ENCODE measurements at places on chromosomes 12 and 14.

GRCh38 chr12:88300931-88301330 lies 158.8 kb downstream of the TMTC3 start:
- no peak for DNase-seq

DNA sequence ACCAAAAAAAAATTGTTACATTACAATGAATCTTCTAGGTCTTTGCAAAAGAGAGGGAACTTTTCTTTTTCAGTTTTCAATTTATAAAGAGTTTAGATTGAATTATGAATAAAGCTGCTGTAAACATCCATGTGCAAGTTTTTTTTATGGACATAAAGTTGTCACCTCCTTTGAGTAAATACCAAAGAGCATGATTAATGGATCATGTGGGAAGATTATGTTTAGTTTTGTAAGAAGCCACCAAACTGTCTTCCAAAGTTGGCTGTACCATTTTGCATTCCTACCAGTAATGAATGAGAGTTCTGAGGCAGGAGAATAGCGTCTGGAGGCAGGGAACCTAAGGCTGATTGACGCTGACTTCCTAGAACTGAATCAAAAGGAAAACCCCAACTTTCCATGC lies 30.2 kb downstream of the LEMD3 start:
- DNase-seq, result no peak

GRCh38 chr12:101697197-101697929 lies at the start of gene CHPT1:
Gene CHPT1 (plus strand): TSS chr12:101697640. CDS start chr12:101697862, 222 bp downstream.
- peak; percentile 39 for DNase-seq

GRCh38 chr14:72701237-72701565 lies 192.7 kb downstream of the DPF3 start:
- DNase-seq, result no peak

- DNase-seq, result no peak
Observed at GRCh38 chr14:69068744-69069421, 84.0 kb downstream of the DCAF5 start.

DNA sequence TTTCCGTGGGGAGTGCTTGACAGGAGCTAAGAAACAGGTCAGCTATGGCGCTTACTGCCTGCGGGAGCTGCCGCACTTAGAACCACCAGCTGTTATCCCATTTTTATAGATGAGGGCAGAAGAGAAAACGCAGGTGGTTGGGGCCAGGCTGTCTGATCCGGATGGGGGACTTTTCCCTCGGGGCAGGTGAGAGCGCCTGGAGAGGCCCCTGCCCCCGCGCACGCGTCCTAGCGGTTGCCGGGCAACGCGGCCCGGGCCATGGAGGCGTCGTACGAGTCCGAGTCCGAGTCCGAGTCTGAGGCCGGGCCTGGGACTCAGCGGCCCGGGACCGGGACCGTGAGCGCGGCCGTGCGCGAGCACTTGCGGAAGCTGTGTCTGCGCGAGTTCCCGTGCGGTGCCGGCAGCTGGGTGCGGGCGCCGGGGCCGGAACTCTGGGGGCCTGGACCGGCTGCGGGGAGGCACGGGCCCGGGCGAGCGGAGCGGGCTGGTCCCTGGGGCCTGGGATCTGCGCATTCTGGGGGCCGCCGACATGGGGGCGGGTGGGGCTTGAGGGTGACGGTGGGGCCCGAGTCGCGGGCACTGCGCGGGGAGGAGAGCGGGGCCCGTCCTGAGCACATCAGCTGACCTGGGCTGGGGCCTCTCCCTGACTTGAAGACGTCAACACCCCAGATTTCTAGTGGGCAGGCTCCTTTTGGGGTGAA lies at the start of gene LRRC43:
Gene LRRC43, plus strand, starts transcription at position 237 of the 701 bp plus-strand sequence. Its CDS starts 22 bp downstream, at position 259.
- peak; percentile 14 for DNase-seq

GRCh38 chr14:39382463-39382862 lies 49.8 kb downstream of the FBXO33 start:
- no peak for DNase-seq

GRCh38 chr12:11786638-11787365 lies 137.3 kb downstream of the ETV6 start:
- DNase-seq, result no peak

DNA sequence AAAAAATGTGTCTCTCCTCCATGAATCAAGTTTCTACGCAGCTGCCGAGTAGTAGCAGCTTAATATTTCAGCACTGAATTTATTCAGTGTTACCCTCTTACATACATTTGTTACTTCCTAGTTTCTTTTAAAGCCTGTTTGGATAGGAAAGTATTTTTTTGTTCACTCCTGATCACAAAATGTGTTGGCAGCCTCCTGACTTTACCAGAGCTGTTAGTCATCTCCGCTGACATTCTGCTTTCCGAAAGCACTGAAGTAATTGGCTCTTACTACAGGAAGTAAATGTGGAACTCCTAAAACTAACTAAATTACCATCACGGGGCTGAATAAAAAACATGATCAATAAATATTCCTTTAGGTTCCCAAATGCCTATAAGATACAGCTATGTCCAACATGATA lies 225.5 kb downstream of the EPS8 start:
- DNase-seq, result no peak

GRCh38 chr12:123250471-123251383 lies 17.5 kb downstream of the MTRFR start:
- no peak for DNase-seq

DNA sequence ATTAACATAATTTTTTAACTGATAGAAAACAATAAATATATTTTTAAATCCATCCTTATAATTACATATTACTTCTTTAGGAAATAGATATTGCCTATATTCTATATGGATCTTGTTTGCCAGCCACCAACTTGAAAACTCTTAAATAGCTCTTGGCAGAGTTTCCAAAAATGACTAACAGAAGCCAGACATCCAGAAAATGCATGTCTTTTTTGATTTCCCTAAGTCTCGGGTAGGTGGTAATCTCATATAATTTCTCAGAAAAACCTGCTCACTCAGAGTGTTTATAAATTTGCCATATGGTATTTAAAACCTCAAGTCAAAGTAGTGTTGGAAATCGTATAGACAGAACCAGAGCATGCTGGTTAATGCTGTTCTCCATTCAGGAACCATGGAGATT lies 360.4 kb upstream of the FOXG1 start:
- no peak for DNase-seq

DNA sequence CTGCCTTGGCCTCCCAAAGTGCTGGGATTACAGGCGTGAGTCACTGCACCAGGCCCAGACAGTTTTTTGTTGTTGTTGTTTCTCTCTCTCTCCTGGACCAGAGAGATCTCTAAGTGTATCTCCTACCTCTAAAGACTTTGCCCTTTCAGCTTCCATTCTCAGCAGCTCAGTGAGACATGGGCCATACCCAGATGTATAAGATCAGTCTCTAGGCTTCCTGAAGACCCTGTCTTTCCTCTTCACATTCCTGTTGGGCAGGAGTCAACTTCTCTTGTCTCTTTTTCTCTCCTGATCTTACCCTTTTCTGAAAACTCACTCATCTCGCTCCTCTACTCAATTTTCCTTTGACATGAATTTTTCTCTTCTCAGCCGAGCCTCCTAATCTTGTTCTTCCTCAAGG lies 42.0 kb downstream of the KCNK13 start:
- no peak for DNase-seq

DNA sequence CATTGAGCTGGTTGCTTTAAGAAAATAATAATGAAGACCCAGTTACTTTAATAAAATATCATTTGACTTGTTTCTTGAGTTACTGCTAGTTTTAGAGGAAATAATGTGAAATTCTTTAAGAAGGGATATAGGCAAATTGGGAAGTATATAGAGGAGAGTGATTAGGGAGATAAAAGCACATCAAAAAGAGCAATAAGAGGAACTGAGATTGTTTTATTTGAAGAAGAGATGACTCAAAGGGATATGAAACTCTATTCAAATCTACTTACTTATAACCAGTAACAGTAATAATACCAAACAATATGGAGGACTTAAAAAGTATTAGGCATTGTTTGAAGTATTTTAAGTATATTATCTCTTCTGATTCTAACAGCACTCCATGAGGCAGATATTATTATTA lies 37.1 kb downstream of the LRRK2 start:
- peak; percentile 5 for DNase-seq

- no peak for DNase-seq
Observed at GRCh38 chr12:112381406-112381882, 787 bp downstream of the HECTD4 start.

DNA sequence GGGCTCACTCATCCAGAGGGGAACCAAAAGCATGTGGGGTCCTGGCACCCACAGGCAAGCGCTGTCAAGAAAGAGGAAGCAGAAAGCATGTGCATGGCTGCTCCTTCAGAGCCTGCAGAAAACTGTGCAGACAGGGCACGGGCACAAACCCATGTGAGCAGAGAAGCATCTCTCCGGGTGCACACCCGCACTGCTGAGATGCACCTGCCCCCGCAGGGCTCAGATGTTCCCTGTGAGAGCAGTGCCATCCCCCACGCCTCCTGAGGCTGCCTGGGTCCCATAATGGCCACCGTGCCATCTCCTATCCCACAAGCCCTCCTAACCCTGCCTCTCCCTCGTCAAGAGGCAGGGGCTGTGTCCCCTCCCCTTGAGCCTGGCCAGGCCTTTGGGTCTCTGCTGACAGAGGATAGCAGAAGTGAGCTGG lies 32.3 kb upstream of the INF2 start:
- no peak for DNase-seq

- DNase-seq, result no peak
Observed at GRCh38 chr14:89603938-89604480, 187.0 kb upstream of the FOXN3 start.

DNA sequence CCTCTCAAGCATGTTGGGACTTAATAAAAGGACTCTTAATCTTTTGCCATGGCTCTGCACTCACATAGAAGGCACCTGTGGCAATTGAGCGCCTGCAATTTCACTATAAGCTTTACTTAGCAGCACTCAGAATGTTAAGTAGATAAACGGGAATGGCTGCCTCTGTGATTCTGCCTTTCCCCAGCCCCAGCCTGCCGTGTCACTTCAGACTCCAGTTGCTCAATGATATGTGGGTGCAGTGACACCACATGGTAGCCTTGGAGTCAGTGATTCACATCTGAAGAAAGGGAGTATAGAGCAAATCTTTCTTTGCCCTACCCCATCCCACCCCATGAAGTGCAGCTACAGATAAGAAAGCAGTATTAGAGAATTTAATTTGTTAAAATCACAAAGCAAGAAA lies 96.1 kb downstream of the ZFC3H1 start:
- DNase-seq, result no peak

DNA sequence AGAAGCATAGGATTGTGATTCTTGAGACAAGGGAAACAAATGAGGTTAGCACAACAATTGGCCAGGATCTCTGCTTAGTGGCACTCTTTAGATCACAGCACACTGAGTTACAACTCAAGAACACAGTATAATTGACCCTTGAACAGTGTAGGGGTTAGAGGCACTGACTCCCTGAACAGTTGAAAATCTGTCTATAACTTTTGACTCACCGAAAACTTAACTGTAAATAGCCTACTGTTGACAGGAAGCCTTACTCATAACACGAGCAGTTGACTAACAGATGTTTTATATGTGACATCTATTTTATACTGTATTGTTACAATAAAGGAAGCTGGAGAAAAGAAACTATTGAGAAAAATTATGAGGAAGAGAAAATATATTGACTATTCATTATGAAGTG lies 296.1 kb downstream of the RERGL start:
- DNase-seq, result no peak
